ENCODE measurements at places on chromosomes 12 and 14. TPM values are rescaled to one million over a fixed set of nuclear protein-coding genes. Genes with fewer than 3 reads are reported as not detected.

DNA sequence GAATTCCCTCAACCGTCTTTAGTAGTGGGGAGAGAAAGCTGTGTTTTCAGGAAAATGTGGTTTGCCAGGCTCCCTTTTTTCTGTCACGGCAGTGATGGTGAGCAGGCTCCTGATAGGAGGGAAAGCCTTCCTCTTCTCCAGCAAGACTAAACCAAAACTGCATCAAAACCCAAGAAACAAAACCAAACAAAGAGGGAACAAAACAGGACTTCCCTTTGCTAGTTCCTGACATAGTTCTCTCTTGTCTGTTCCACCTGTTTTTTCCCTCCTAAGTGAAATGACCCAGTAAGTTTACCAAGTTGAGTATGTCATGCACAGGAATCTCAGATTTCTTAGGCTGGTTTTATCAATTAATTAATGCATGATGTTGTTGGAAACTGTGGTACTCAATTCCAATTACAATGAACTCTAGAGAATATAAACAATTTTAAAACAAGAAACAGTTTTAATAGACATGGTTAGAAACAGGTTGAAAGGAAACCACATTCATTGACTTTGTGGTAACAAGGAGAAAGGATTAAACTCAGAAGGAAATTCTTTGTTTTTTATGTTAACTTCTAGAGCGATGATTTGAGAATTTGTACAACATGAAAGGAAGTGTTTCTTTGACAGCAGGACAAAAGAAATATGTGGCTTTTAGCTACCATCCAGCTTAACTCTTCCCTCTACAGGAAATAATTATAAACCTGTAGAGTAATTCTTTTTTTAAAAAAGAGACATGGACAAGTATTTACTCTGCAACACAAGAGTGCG lies 23.0 kb upstream of the CSRP2 start:
- H3K4me3 ChIP-seq: no peak overlapping the region
- no peaks in the 10 kb centered on the region for H3K27me3 ChIP-seq
- DNase-seq: no peak
- H3K27ac ChIP-seq: no peak overlapping the region
- peaks cover 13% of the 10 kb centered on the region for H3K4me1 ChIP-seq

DNA sequence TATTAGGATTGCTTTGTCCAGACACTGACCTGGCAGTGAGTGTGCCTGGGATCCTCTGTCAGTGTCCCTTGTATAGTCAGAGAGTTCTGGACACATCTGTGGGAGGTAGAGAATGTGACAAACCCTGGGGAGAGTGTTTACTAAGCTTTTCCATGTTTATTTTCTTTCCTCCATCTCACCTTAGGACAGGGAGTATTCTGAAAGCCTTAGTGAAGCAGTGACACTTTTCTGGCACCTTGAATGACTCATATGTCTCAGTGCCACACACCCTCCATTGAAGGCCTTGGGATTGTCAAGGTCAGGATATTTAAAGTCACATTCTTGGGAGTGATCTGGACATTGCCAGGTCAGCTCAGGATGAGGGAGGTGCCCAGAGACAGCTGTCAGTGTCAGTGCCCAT lies 34.9 kb upstream of the CTDSP2 start:
- H3K36me3 ChIP-seq: no peaks in the 10 kb centered on the region
- H3K4me1 ChIP-seq: no peaks in the 10 kb centered on the region
- DNase-seq: no peak
- no peaks in the 10 kb centered on the region for H3K27me3 ChIP-seq

GRCh38 chr14:96164861-96165490 lies 39.7 kb upstream of the BDKRB2 start:
- H3K4me1 ChIP-seq: no peaks in the 10 kb centered on the region
- no peak overlapping the region for H3K27ac ChIP-seq
- no peaks in the 10 kb centered on the region for H3K36me3 ChIP-seq
- no peak overlapping the region for H3K4me3 ChIP-seq
- DNase-seq: no peak
- H3K27me3 ChIP-seq: no peaks in the 10 kb centered on the region

The HOTAIR gene
- 0.15 TPM for total RNA-seq

The NCKAP5L gene
- total RNA-seq: 30.8 TPM

The RNASE3 gene
- 0.31 TPM for total RNA-seq
